ENCODE measurements at places on chromosomes 4 and X.

GRCh38 chr4:26227601-26228229 lies 93.1 kb upstream of the RBPJ start:
- DNase-seq = no peak

GRCh38 chrX:106286053-106286650 lies 118.0 kb downstream of the PWWP3B start:
- no peak for DNase-seq

DNA sequence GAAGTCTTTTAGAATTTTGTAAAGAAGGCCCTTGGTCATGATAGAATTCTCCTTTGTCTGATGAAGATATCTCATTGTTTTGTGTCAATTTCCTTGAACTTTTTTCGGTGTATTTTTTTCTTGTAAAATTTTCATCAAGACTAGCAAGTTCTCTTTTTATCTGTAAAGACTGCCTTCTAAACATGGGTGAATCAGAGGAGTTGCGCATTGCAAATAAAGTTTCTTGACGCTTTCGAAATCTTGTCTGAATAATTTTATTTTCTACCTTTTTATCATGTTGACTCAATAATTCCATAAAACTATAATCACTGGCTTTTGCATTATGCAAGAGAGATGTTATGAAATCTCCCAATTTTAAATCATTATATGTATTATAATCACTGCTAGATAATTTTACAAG lies 66.2 kb downstream of the NCAPG start:
- no peak for DNase-seq

GRCh38 chr4:112888622-112889021 lies 160.8 kb upstream of the ANK2 start:
- DNase-seq = no peak

GRCh38 chr4:52376132-52376704 lies 282.9 kb downstream of the USP46 start:
- DNase-seq = peak; percentile 39

GRCh38 chr4:120202222-120202621 lies 135.6 kb upstream of the MAD2L1 start:
- DNase-seq = no peak

DNA sequence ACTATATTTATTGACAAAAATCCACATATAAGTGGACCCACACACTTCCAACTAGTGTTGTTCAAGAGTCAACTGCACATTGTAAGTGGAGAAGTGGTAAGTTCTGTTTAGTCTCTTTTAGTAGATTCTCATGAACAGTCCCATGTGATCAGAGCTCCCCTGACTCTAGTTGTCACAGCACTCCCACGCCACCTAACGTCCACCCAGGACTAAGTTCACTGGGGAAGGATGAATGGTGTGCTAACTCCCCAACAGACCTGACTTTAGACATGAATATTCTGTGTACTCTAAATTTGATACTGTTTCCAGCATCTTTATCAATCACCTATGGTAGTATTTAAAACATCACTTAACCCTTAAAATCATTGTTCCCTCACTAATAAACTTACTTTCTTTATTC lies 59.8 kb downstream of the PACRGL start:
- DNase-seq = no peak

GRCh38 chr4:16205298-16206164 lies 20.7 kb downstream of the TAPT1 start:
- no peak for DNase-seq

DNA sequence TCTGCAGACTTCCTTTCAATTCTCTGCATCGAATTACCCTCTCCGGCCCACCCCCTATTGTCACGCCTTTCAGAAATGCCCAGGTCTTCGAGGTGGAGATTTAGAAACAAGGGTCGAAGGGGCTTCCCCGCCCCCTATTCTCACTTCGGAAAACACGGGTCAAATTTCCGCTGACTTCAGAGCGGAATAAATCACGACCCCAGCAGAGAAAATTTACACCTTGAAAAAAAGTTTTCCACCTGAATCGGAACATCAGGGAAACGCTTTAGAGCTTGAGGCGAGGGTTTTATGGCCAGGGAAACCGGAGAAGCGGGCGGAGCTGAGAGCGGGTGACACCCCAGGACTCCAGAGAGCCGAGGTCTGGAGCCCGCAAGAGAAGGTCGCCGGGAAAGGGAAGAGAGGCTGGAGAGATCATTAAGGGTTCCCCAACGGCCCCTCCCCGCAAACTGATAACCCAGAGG lies 1.6 kb downstream of the SHISA3 start:
- no peak for DNase-seq

- no peak for DNase-seq
Observed at GRCh38 chrX:23855569-23855968, 52.2 kb downstream of the APOO start.

DNA sequence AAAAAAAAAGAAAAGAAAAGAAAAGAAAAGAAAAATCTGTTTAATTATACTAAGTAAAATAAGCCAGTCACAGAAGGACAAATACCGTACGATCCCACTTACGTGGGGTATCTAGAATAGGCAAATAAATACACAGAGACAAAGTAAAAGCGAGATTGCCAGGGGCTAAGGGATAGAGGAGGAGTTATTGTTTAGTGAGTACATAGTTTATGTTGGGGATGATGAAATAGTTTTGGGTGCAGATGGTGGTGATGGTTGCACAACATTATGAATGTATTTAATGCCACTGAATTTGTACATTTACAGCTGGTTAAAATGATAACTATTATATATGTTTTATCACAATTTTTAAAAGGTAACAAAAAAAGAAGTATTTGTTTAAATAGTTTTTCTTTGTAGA lies 7.1 kb downstream of the CA5B start:
- DNase-seq = no peak

DNA sequence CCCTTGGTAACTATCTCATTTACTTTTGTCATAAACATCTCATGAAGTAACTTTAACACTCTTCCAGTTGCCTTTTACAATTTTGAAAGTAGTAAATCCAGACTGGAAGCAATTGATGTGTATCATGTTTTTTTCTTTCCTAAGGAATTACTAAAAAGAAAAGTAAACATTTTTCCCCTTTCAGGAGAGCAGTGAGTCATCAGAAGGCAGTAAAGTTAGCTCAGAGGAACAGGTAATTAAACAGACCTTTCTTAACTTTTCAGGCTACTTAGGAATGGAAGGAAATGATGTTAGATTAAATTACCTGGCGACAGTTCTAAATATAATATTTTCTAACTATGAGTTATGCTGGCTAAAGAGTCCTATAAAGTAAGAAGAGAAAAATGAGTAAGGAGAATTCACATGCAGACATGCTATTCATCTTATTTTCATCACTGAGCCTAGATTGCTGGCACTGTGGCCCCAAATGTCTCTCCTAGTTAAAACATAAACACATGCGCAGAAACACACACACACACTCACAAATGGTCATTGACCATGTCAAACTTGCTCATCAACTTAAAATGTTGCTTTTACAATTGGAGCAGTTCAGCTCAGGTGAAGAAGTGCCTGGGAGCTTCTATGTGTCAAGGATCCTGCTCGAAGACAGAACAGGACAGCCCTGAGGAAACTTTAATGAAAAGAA lies 9.3 kb downstream of the DMP1 start:
- no peak for DNase-seq

- no peak for DNase-seq
Observed at GRCh38 chr4:146379744-146380143, 142.0 kb downstream of the SLC10A7 start.

GRCh38 chr4:158182736-158183135 lies 9.9 kb upstream of the GASK1B start:
- DNase-seq = no peak

GRCh38 chr4:104747635-104748034 lies 252.9 kb upstream of the CXXC4 start:
- DNase-seq = no peak

- DNase-seq = no peak
Observed at GRCh38 chr4:65023883-65024670, 614.8 kb upstream of the TECRL start.

- no peak for DNase-seq
Observed at GRCh38 chrX:71128915-71129765, 10.7 kb downstream of the MED12 start.

DNA sequence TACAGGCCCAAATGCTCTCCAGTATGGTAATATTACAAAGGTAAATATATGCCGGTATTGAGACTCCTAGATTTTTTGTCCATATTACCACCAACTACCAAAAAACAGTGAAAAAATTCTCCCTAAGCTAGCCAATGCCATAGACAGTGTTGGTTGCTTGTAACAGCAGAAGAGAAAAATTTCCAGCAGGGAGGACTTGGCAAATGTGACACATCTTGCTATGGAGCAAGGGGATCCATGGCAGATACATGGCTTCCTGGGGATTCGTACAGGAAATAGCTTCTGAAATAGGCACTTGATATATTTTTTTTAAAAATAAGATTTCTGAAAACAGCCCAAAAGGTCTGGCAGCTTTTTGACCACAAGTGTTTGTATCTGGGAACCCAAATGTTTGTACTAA lies 14.6 kb downstream of the SLITRK4 start:
- no peak for DNase-seq

DNA sequence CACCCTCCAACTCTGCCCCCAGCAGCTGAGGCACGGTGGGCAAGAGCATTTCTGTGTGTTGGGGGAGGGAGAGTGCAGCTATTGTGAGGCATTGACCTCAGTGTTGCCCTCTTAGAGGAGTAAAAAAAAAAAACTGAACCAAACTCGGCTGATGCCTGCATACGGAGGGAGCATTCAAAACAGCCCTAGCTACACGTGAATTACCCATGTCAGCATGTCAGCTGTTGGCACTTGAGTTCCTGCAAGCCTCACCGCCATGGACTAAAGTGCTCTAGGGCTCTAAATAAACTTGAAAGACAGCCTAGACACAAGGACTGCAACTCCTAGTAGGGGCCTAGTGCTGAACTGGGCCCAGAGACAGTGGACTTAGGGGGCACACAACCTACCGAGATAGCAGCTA lies 22.0 kb downstream of the ITIH6 start:
- DNase-seq = no peak

- DNase-seq = no peak
Observed at GRCh38 chr4:52057196-52057595, 6.1 kb downstream of the SPATA18 start.

DNA sequence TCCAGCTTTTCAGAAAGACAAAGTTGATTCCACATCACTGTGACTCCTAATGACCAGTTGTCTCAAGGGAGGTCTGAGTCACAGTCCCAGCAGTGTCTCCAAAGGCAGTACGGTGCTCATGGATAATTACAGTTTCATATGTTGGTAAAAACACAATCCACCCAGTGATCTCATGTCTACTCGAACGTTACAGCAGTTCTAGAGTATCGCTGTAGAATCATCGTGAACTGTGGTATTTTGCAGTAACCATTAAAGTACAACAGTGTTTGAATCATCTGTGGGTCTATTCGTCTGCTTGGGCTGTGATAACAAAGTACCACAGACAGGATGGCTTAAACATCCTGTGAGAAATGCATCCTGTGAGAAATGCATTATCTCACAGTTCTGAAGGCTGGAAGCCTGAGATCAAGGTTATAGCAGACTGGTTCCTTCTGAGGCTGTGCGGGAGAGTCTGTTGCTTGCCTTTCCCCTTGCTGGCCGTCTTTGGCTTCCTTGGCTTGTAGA lies 121.1 kb upstream of the SORBS2 start:
- DNase-seq = peak; percentile 64

GRCh38 chr4:211033-211511 lies 86.8 kb downstream of the ZNF718 start:
- DNase-seq = no peak

DNA sequence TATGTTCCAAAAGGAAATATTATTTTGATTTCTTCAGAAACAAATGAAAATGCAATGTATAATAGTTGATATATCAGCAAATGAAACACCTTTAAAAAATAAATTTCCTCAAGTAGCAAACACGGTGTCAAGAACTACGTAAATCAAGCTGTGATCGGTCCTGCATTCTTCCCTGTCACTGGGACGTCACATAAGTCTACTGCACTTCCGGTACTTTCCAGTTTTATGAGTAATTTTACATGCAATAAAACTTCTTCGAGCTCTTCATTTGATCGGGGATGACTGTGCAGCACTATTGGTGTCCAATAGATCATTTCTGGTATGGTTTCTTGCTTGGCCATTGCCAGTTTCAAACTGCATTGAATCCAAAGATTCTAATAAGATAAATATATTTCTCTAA lies 114.0 kb upstream of the VEGFC start:
- DNase-seq = no peak

DNA sequence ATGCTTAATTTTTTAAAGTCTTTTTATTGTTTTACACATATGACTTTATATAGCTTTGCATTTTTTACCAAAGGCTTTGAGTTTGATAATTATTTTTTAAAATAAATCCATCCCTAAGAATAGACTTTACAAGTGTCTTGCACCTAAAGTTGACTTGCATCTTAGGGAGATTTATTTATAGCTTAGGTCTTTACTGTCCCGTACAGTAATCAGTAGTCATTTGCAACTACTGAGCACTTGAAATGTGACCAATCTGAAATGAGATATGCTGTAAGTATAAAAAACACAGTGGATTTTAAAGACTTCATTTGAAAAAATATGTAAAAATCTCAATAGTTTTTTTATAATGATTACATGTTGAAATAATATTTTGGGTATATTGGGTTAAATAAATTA lies 19.2 kb downstream of the TBC1D1 start:
- DNase-seq = no peak

DNA sequence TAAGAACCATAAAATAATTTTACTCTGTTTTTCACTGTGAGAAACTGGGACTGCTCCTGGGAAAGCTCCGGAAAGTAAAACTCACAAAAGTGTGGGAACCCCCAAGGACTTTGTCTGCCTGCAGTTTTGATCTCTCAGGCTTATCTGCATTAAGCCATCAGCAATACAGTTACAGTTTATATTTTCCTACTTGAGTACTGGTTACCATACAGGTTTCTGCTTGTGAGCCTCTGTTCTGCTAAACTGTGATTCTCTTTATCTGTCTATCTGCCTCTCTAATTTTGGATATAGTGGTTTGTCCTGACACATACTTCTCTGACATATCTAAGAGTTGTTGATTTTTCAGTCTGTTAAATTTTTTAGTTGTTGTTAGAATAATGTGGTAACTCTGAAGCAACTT lies 11.6 kb downstream of the PABPC4L start:
- no peak for DNase-seq

GRCh38 chrX:146451136-146451535 lies 358.4 kb upstream of the CXorf51B start:
- DNase-seq = no peak

- no peak for DNase-seq
Observed at GRCh38 chr4:124083711-124084110, 628.8 kb downstream of the ANKRD50 start.

DNA sequence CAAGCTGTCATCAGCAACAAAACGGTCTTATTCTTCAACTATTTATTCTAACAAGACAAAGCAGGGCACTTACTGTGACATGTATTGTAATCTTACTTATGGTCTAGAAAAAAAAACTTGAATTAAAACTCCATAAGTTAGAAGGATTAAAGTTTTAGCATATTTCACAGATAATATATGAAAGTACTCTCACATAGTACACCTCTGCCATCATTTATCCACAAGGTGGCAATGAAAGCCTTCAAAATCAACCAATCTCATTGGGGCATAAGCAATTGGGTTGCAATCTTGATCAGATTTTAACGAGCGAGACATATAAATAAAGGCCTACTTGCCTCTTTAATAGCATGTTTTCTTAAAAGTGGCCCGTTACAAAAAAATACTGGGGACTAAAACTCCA lies 1382.9 kb downstream of the FAM133A start:
- no peak for DNase-seq

- no peak for DNase-seq
Observed at GRCh38 chr4:47160095-47160494, 128.7 kb downstream of the GABRB1 start.
